ENCODE measurements at places on chromosomes 5 and 9.

DNA sequence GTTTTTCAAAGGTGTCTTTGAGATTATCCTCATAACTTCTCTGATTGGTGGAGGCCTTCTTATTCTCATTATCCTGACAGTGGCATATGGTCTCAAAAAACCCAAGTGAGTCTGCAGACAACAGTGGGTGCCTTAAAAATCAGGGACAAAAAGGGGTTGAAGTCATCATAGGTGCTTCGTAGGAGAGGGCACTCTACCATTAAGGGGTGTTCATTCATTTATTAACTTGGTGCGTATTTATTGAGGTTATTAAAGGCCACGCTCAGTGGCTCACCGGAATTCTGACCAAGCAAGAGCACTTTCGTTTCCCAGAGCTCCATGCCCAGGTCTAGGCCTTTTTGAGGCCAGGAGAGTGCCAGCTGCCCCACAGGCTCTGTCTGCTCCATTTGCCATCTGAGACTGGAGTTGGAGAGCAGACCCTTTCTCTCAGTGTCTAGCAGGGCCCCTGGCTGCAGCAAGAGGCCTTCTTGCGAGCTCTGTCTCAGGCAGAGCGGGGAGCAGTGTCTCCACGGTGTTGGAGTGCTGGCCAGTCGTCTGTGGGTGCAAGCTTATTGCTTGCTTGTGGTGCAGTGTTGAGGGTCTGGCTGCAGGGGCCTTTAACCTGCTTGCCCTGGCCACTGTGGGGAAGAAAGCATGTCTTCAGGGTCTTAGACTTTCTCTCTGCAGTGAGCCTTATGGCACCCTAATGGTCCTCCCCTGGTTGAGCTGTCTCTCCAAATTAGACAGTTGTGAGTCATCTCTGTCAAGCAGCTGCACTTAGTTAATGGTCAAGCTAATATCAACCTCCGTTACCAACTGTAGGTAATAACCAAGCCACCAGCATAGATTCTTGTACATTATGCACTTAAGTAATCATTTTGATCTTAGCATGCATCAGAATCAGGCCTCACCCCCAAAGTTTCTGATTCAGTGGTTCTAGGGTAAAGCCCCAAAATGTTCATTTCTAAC, 62.6 kb downstream of the IL31RA start:
- no peak for DNase-seq

DNA sequence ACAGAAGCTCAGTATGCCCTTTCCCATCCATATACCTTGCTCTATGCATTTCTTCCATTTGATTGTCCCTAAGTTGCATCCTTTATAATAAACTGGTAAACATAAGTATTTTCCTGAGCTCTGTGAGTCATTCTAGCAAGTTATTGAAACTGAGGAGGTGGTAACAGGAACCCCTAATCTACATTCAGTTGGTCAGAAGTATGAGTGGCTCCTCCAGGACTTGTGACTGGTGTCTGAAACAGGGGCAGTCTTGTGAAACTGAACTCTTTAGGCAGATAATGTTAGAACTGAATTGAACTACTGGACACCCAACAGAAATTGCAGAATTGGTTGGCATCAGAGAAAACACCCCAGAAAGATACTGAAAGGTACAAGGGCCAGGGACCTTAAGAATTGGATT, 133.1 kb upstream of the POU5F2 start:
- DNase-seq, result no peak

- DNase-seq, result no peak
Measured at GRCh38 chr9:132249123-132249522, 87.3 kb downstream of the NTNG2 start.

GRCh38 chr5:115977988-115978387, 15.7 kb downstream of the LVRN start:
- DNase-seq, result peak; percentile 33

- no peak for DNase-seq
Measured at GRCh38 chr9:78213712-78214111, 22.2 kb upstream of the CEP78 start.

DNA sequence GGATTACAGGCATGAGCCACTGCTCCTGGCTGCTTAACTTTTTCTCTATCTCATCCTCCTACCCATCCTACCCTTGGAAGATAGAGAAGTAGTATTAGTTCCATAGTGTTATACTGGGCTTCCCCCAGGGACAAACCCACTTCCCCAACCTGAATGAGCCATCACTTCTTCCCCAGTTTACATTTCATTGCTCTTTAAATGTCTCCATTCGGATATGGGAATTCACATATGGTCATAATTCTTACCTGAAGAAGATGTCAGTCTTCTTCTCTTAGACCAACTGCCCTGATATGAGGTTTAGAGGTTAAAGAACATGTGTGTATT, 1.9 kb downstream of the CD274 start:
- DNase-seq, result no peak

DNA sequence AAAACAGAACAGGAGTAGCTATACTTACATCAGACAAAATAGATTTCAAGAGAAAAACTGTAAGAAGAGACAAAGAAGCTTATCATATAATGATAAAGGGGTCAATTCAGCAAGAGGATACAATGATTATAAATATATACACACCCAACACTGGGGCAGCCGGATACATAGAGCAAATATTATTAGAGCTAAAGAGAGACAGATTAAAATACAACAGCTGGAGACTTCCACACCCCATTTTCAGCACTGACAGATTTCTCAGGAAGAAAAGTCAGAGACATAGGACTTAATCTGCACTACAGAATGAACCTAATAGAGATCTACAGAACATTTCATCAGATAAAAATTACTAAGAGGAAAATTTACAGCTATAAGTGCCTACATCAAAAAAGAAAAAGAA, 35.7 kb downstream of the OXCT1 start:
- no peak for DNase-seq

DNA sequence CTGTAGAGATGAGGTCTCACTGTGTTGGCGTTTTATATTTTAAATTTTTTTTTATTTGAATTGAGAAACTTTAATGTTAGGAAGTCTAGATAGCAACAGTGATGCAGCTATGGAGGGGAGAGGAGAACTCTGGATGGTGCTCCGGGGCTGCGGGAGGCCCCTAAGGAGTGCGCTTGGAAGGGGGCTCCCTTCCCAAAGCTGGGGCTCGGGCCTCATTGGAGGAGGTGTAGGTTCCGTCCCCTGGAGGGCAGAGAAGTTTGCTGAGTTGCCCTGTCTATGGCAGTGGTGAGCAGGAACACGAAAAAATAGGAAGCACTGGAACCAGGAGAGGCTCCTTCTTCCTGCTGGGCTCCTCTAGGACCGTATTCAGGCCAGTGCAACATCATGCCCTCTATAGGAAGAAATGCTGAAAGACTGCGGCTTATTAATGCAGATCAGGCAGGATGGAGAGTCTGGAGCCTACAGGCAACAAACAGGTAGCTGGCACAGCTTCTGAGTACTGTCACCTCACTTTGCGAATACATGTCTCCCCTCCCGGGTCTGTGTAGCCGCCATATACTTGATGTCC, 16.1 kb downstream of the AHRR start:
- no peak for DNase-seq

- DNase-seq, result no peak
Measured at GRCh38 chr5:132394667-132395259, 25.3 kb downstream of the SLC22A5 start.

DNA sequence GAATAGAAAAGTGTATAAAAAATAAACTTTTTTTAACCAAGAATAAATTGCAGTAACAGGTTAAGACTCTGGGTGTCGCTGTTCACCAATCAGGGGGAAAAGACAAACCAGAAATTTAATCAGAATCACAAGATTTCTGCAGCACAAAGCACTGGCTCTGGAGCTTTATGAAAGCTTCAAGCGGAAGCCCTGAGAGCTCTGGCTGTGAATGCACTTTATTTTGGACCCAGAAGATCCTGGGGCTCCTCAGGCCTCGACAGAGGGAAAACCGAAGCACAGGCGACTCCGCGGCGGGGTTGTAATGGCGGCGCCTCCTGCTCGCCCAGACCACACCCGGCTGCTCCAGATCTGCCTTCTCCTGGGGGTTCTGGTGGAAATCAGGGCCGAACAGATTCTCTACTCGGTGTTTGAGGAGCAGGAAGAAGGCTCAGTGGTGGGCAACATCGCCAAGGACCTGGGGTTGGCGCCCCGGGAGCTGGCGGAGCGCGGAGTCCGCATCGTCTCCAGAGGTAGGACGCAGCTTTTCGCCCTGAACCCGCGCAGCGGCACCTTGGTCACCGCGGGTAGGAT, at the start of gene PCDHGA4:
TSS of gene PCDHGA4 (plus strand) at position 122 of the 570 bp plus-strand sequence. CDS start at position 209, 87 bp downstream.
- no peak for DNase-seq

- DNase-seq, result no peak
Measured at GRCh38 chr9:106110483-106110882, 416.1 kb downstream of the TMEM38B start.

GRCh38 chr9:126421567-126422428, 95.2 kb downstream of the MVB12B start:
- no peak for DNase-seq

GRCh38 chr5:103849934-103850333, 287.3 kb upstream of the NUDT12 start:
- DNase-seq, result peak; percentile 85

GRCh38 chr5:134541736-134542376, 16.4 kb downstream of the JADE2 start:
- DNase-seq, result no peak

DNA sequence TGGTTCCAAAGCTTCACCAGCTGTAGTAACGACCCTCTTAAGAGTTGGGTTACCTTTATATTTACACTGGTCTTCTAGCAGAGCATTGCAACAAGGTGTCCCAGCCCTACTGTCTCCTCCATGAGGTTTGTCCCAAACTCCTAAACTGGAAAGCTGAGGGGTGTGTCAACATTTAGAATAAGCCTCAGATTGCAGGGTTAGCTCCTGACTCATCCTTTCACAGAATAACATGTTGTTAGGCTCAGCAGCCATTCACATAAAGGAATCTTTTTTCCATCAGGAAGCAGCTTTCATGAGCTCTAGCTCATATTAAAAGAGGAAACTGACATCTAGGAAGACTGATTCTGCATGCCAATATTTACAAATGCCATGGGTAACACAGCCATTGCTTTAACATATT, 238.7 kb downstream of the EFNA5 start:
- DNase-seq, result no peak

DNA sequence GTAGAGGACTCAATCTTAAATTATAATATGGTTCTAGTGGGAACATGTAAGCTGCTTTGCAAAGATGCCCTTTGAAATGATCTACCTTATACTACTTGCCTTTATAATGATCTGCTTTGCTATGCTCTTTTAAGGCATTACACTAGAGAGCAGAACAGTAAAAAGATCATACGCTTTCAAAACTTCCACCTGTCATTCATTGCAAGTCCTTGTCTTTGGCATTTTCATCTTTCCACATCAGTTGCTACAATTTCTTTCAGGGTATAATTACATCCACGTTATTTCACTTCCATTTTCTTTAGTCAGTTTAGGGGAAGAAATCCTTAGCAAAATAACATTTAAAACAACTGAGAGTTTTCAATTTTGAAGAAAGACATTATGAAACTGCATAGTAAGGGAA, 80.3 kb downstream of the ACTBL2 start:
- no peak for DNase-seq

GRCh38 chr5:149666212-149666852, 63.8 kb upstream of the PPARGC1B start:
- no peak for DNase-seq

- no peak for DNase-seq
Measured at GRCh38 chr5:10401498-10401897, 40.2 kb upstream of the ROPN1L start.

- DNase-seq, result no peak
Measured at GRCh38 chr5:149217096-149217802, 54.4 kb upstream of the AFAP1L1 start.

DNA sequence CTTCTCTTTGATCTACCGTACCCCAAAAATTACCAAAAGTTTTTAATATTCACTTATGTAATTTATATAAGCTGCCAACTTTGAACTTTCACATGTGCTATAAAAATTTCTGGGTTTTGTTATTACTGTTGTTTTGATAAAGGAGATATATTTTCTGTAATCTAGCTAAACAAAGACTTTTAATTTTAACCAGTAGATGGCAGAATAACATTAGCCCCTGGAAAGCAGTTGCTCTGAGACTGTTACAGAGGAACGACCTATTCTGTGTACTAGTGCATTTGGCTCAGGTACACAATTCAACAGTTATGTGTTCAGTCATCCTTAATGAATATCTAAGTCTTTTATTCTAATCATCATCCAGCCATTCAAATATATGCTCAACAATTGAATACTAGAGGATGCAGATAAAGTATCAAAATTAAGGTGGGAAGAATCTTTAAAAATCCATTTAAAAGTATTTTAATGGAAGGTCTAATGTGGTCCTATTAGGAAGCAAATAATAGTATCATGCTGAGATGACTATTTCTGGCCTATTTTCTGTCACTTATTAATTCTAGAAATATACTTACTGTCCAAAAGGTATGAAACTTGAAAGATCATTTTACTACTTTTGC, 8.6 kb downstream of the KLHL9 start:
- DNase-seq, result peak; percentile 8

DNA sequence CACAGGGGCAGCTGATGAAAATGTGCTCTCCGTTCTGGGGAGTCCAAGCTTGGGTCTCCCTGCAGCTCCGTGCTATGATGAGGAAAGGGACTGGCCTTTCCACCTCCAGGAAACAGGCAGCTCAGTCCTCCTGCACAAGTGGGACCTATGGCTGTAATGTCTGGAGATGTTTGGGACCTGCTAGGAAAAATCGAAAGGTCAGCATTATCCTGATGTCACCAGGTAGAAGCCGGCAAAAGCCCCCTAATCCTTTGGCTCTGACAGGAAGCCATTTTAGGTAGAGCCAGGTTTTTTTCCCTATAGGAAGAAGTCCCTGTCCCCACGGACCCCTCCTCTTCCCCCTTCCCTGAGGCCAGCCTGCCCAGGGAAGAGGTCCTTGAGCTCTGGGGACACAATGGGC, 240.9 kb downstream of the ZSWIM6 start:
- no peak for DNase-seq

DNA sequence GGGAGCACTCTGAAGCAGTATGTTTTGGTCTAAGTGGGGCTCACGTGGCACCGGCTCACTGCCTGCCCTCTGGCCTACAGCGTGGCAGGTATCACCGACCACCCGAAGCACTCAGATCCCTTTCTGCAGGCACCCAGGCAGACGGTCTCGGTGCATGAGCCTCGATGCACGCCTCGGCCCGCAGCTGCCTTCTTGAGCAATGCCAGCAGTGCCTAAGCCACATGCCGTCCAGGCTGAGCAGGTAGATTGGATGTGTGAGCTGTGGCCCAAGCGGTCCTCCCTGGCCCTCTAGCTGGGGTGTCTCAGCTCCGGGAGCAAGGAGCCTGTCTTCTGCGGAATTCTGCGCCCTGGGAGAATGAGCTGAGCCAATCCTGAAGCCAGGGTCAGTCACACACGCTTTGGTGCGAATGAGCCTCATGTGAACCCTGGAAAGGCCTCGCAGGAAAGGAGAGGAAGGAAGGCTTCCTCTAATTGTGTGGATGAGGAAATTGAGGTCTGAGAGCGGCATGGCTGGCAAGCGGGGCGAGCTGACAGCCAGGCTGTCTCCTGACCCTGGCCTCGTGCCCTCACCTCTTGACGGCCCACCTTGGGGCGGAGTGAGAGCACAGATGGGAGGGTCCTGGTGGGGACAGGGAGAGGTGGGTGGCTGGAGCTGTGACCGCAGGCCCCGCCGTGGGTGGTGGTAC, 14.4 kb downstream of the RXRA start:
- no peak for DNase-seq

- DNase-seq, result no peak
Measured at GRCh38 chr5:111699324-111699723, 57.7 kb downstream of the NREP start.

GRCh38 chr5:64649512-64649911, 40.8 kb upstream of the SHISAL2B start:
- no peak for DNase-seq

- no peak for DNase-seq
Measured at GRCh38 chr5:643811-644271, 31.7 kb downstream of the CEP72 start.

Data from fibroblast of skin of left biceps (primary cell).